Bladder microvascular endothelial cell (primary cell): ENCODE measurements at places on chromosomes 1 and 21. TPM values are rescaled to one million over a fixed set of nuclear protein-coding genes. Genes with fewer than 3 reads are reported as not detected.

The S100A2 gene
- 1.3 and 1.5 TPM in 2 replicates for total RNA-seq

The GJC2 gene
- 0.49 and 4.9 TPM in 2 replicates for total RNA-seq

The LCE1E gene
- total RNA-seq, result not detected in 2 replicates

The HUNK gene
- total RNA-seq, result under 0.01 TPM in 1 of 2 replicates, not detected in the other

The RFX5 gene
- 43.5 and 66.4 TPM in 2 replicates for total RNA-seq

The TNNT2 gene
- not detected in 2 replicates for total RNA-seq

The THAP3 gene
- 18.4 and 19.8 TPM in 2 replicates for total RNA-seq

The SPRR5 gene
- total RNA-seq, result not detected in 2 replicates

The HSPA6 gene
- under 0.01 and 0.38 TPM in 2 replicates for total RNA-seq

The CENPF gene
- total RNA-seq, result 29.5 and 31.9 TPM in 2 replicates

The COL11A1 gene
- under 0.01 and 0.25 TPM in 2 replicates for total RNA-seq

The WLS gene
- 45.7 and 86.3 TPM in 2 replicates for total RNA-seq

The SFN gene
- 0.16 and 0.25 TPM in 2 replicates for total RNA-seq

The TOR1AIP1 gene
- total RNA-seq, result 16.2 and 33.3 TPM in 2 replicates

The RXFP4 gene
- total RNA-seq, result 0.06 and 0.16 TPM in 2 replicates

The SEMA4A gene
- total RNA-seq, result 0.16 and 0.50 TPM in 2 replicates
